ENCODE measurements at places on chromosomes 2 and 18.

GRCh38 chr2:30665761-30666265 is 141.4 kb downstream of the CAPN13 start:
- DNase-seq: no peak

GRCh38 chr2:102126660-102127059 is 15.9 kb upstream of the IL1R1 start:
- DNase-seq: no peak

DNA sequence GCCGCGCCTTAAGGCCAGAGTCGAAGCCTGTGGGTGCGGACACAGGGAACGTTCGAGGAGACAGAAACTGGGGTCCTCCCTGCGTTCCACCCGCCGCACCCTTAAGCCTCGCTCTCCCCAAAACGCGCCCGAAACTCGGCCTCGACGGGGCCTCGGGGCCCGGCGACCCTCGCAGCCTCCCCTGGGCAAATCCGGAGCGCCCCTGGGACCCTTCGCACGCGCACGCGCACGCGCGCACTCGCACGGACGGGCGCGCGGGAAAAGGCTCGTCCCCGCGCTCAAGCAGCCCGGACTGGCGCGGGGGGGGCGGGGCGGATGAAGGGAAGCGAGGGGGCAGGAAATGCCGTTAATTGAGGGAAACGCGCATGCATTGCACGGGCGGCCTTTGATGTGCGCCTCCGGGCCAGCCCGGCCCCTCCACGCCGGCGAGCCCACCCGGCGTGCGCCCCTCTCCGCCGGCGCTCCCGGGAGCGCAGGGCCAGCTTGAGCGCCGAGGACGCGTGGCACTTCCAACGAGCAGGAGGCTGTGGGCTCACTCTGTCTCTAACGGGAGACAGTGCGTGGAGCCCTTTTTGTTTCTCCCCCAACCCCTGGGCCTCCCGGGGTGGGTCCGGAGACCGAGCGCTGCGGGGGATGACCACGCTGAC is 5.4 kb upstream of the SALL3 start:
- no peak for DNase-seq

DNA sequence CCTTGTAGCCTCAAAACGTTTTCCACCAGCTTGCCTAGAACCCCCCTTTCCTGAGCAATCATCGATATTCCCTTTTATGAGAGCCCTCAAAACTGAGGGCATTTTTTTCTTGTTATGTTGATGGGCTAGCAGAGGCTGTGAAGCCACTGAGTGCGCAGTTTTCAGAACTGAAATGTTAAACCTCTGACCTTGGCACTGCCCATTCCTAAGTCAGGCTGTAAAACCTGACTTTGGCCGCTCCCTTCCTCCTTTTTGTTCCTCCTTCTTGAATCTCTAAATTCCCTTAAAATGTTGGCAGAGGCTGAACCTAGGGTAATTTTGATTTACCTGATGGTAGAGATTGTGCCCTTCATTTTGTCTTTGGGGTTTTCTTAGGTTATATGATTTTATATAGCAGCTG is 334.2 kb downstream of the KIAA1328 start:
- no peak for DNase-seq

- no peak for DNase-seq
Measured at GRCh38 chr2:56127463-56128152, 56.2 kb upstream of the CCDC85A start.

Measured in skeletal muscle cell (primary cell).